ENCODE measurements at places on chromosomes 7 and 10.

- no peak for DNase-seq
Measured at GRCh38 chr10:85448716-85449115, 917.9 kb downstream of the GRID1 start.

- DNase-seq, result no peak
Measured at GRCh38 chr10:118701529-118702323, 53.0 kb downstream of the CACUL1 start.

- no peak for DNase-seq
Measured at GRCh38 chr7:3133811-3134385, 90.2 kb upstream of the CARD11 start.

- DNase-seq, result no peak
Measured at GRCh38 chr7:20153567-20153966, 63.6 kb downstream of the MACC1 start.

DNA sequence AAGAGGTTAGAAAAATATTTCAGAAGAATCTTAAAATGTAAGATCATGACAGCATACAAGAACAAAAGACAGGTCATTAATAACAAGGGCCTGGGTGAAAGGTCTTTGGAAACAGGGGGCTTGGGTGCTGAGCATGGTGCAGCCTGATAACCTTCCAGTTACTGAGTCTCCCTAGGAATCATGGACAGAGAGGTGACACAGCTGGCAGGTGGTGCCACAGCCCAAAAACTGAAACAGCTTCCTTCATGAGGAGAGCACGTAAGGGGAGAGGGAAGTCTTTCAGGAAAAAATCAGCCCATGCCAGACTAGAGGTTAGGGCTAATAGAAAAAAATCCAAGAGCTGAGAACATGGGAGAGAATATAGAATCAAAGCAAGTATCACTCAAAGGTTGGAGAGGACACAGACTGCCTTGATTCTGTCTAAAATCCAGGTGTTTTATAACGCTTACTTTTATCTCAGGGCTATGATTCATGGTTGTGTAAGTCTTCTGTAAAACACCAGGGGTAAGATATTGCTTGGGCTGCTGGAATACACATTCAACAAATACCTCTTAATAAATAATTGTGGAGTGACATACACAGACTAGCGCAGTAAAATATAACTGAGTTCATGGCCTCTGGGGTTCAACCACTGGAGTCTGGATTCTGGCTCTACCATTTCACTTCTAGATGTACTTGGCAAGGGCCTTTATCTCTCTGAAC, 88.1 kb downstream of the SEMA3C start:
- DNase-seq, result no peak

DNA sequence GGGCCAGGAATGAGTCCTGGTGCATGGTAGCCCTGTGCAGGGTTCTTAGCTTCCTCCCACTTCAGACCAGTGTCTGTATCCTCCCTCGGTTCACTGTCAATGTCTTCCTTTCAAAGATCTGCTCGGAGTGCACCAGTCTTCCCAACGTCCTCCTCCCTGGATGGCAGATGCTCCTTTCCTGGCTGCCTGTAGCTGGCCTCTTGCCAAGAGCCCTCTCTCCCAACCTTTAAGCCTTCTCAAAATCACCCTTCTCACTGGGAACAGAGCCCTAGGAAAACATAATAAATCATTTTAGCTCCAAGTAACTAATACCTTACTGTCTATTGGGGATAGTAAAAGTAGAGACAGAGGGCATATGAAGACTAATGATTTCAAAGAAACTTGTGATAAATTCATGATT, 490.6 kb downstream of the CCSER2 start:
- DNase-seq, result peak; percentile 12

DNA sequence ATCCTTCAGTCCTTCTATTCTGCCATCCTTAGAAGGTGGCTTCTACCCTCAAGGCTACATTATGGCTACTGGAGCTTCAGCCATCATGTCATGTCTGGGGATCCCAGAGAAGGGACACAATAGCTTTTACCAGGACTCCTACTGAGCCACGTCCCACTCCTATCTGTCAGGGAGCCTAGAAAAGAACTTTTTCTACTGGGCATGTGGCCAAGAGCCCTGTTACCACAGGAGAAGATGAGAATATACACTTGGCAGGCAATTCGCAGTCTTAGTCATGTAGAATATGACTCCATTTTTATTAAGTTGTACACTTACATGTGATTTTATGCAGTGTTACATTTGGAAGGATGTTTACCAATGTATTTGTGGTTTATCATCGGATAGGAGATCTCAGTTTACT, 64.6 kb upstream of the KCNMA1 start:
- DNase-seq, result no peak

DNA sequence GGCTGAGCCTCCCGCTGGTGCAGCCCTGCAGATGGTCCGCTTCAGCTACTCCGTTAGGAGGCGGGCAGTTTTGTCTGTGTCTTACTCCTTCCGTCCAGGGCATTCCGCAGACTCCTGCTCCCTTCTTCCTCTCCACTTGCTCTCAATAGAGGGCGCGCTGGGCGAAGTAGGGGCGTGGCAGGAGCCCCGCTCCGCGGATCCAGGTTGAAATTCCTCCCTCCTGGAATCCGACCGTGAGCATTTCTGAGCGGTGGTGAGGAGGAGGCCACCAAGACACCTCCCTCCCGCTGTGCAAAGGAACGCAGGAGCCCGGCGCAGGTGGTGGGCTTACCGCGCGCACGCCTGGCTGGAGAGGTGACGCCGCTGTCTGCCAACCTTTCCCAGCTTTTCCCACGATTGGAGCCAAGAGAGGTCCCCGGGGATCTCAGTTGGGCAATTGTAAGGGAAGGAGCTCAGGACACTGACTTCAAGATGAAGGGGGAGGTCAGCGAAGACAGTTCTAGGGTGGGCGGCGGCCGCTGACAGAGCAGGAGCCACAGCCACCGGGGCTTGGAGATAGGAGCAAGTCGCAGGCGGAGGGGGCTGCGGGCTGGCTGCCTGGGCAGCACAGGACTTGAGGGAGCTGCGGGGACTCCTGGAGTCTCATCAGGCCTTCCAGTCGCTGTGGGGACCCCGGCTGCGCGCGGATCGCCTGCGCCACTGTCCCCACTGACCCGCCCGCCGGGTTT, 1011.3 kb downstream of the XPNPEP1 start:
- DNase-seq, result no peak

DNA sequence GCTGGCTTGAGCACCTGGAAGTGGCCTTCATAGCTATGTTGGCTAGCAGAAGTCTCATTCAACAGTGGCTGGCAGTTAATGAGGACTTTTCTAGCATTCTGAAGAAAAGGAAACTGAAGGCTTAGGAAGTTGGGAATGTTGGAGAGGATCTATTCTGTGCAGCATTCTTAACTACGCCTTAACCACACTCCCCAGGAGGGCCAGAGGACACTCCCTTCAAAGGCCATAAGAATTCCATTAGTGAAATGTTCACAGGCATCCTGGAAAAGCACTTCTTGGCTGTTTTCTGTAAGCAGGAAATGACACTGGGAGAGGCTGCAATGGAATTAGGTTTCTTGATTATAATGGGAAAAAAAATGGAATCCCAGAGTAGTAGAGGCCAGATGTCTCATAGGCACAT, 188.9 kb downstream of the ARHGAP12 start:
- no peak for DNase-seq

DNA sequence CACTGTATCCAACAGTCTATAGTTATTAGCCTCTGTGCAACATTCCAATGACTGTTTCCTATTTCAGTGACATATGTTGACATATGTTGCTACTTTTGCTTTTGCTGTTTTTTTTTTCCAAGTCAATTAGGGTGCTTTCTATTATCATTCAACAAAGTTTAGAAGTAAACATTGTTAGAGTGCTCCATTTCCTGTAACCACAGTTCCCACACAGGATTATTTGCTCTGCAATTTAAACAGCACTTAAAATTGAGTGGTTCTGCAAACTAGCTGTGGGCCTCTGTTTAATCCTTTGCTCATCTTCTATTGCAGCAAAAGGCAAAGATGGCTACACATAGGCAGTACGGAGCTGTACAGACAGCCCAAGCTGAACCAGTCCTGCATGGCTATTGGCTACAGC, 46.5 kb upstream of the PTN start:
- no peak for DNase-seq

- DNase-seq, result no peak
Measured at GRCh38 chr7:129728875-129729467, 117.5 kb downstream of the NRF1 start.

DNA sequence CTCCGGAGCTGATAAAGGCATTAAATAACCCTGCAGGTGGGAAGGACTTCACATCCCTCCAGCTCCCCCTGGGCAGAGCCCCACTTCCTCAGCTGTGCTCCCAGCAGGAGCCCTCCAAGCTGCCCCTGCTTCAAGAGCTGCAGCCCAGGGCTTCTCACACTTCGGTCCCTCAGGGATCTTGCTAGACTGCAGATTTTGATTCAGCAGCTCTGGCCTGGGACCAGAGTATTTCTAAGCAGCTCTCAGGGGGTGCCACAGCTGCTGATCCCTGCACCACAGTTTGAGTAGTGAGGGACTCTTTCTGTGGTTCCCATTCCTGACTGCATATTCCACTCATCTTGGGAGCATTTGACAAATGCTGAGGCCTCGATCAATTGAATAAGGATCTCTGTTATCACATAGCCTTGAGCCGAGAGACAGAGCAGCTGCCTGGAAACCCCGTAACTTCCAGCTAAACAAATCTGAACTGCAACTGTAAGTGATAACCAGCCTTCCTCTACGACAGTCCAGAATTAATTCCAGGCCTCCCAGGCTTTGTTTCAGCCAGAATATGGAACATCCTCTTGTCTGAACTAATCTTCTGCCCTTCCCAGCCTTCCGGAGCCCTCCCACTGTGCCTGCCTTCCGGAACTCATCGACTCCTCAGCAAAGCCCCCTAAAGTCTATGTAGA, 161.4 kb downstream of the CCDC3 start:
- DNase-seq, result peak; percentile 9

DNA sequence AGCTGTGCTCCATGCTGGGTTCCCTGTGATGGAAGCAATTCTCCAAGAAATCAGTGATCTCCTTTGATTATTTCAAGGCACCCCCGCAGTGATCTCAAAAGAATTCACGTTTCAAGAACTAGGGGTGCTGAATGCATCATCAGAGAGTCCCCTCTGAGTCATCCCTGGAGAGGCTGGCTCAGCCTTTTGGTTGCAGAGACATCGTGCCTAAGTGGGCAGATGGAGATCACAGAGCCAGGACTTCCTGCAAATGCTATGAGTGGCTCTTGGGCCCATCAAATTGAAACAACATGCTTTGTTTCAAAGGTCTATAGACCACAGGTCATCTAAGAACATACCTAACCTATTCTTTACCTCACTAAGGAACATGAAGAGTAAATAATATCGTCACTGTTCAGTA, 41.5 kb upstream of the PLEKHA1 start:
- no peak for DNase-seq
